ENCODE measurements at places on chromosomes 5 and 9. TPM values are rescaled to one million over a fixed set of nuclear protein-coding genes. Genes with fewer than 3 reads are reported as not detected.
A peak's percentile ranks its signal among the peaks of the same experiment; 100 is the strongest.

DNA sequence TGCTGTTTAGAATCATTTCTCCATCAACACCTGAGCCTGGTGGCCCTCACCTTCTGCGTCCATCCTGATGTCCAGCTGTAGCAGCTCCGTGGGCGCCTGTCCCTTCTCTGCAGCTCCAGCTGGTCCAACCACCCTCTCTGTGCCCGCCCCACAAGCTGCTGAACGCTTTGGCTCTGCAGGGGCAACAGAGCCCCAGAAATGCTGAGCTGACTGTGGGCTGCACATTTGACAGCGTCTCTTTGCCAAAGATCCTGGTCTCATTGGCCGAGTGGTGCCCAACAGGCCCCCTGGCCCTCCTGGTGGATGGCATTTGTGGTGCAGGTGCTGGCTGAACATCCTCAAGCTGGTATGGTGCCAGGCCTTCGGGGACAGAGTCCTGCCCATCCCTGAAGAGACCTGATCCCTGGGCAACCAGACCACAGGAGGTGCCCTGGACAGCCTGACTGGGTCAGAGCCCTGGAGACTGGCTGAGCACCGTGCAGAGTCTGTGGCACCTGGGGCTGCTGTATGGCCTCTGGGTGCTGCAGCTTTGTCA lies 25.3 kb upstream of the CEP72 start:
- no peak for DNase-seq

DNA sequence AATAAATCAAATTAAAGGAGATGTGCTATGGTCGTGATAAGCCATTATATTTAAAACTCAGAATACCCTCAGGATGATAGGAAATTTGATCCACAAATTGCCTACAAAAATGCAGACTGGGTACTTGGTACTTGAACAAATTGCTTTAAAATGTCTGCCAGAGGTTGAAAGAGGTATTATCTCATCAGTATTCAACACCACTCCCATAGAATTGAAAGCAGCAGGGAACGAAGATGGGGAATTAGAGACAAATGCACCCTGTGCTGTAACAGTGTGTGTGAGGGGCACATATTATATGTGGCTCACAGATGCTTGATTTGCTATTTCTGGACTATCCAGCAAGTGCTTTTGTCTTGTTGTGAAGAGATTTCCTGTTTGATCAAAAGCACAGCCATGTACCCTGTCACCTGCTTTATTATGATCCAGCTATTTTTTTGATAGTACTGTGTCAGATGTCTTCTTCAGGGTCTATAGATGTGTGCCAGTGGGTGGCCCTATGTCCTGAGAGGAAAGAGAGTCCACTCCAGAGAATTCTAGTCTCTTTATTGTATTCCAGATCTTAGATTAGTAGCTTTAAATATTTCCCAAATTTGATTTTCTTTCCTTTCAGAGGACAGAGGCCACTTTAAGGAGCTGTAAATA lies 120.1 kb downstream of the XRCC4 start:
- no peak for DNase-seq

GRCh38 chr9:75181750-75182149 lies 93.4 kb downstream of the OSTF1 start:
- no peak for DNase-seq

- DNase-seq, result no peak
These were observed 39.8 kb downstream of the CYSTM1 start for GRCh38 chr5:140214831-140215230.

GRCh38 chr9:115413304-115413703 lies 295.3 kb upstream of the TNC start:
- no peak for DNase-seq

- no peak for DNase-seq
These were observed 96.6 kb upstream of the CKMT2 start for GRCh38 chr5:81136557-81136956.

GRCh38 chr5:56012281-56012963 lies 17.7 kb upstream of the IL6ST start:
- DNase-seq, result peak; percentile 62

- DNase-seq, result no peak
These were observed 541.1 kb downstream of the DNAH5 start for GRCh38 chr5:13403351-13403750.

GRCh38 chr9:99400184-99400731 lies 178.2 kb downstream of the SEC61B start:
- DNase-seq, result no peak

GRCh38 chr5:180139731-180140055 lies 68.1 kb upstream of the RNF130 start:
- DNase-seq, result no peak

GRCh38 chr9:21994556-21995005 lies at the start of gene CDKN2B-AS1:
CDKN2B-AS1 (plus strand) TSS chr9:21994791.
- DNase-seq, result peak; percentile 26

GRCh38 chr9:68951879-68952659 lies 61.8 kb downstream of the PRKACG start:
- no peak for DNase-seq

- no peak for DNase-seq
These were observed 23.0 kb downstream of the FBLL1 start for GRCh38 chr5:168552146-168552545.

GRCh38 chr9:38137342-38137741 lies 68.3 kb upstream of the SHB start:
- DNase-seq, result no peak

GRCh38 chr5:14136228-14136627 lies 6.9 kb upstream of the TRIO start:
- no peak for DNase-seq

GRCh38 chr5:19179571-19179970 lies 808.4 kb downstream of the CDH18 start:
- no peak for DNase-seq

DNA sequence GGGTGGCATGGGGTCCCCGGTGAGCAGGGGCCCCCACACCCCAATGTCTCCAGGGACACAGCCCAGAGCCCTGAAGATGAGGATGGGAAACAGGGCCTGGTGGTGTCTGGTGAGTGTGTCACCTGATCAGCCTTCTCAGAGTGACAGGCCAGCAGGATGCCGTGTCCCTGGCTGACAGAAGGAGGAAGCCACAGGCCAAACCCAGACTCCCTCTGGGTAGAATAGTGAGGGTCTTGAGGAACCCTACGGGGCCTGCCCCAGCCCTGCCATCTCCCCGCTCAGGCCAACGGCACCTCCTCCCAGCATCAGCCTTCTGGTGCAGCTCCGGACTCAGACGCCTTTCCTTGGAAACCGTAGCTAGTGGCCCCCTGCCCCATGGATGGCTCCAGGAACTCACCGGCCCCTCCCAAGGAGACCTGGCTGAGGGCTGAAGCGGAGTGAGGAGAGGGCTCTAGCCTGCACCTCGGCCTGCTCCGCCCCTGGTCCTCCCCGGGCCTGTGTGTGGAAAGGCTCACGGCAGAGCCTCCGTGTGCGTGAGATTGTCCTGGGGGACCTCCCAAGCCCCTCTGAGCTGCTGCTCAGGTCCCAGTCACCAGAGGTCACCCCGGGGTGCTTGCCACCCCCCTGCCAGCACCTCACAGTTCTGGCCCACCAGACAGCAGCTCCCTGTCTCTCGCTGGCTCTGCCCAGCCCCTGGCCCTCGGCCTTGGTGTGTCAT lies 6.0 kb downstream of the RALGDS start:
- DNase-seq, result peak; percentile 52

- no peak for DNase-seq
These were observed 1509.7 kb upstream of the WWC1 start for GRCh38 chr5:166781737-166782136.

DNA sequence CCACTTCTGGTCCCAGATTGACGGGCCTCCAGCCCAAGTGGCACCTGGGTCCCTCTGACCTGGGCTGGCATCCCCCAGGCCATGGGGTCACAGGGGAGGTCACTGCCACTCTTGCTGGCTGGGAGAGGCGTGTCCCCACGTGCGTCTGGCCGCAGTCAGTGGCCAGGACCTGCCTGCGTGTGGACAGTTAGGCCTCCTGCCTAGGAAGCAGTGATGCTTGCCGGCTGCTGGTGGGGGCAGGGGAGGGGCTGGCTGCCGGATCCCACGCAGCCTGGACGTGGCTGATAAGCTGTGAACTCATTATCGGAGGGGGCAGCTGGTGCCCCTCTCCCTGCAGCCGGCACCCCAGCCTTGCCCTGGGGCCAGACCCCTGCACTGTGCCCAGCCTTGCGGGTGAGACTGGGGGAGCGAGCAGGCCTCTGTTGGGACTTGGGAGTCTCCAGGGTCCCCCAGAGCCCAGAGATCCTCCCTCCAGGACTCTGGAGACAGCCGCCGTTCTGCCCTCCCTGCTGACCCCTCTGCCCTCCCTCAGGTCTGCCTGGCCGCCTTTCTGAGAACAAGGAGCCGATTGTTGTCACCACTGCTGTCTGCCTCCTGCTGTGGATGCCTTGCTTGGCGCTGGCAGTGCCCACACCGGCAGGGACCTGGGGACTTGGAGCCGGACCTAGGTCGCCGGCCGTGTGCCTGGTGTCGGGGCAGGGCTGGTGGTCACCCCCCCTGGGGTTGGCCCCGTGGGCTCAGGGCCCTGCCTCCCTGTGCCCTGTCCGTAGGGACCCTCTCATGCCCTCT lies 12.3 kb downstream of the RXRA start:
- DNase-seq, result no peak

- no peak for DNase-seq
These were observed 441.6 kb upstream of the KLF4 start for GRCh38 chr9:107931071-107931715.

DNA sequence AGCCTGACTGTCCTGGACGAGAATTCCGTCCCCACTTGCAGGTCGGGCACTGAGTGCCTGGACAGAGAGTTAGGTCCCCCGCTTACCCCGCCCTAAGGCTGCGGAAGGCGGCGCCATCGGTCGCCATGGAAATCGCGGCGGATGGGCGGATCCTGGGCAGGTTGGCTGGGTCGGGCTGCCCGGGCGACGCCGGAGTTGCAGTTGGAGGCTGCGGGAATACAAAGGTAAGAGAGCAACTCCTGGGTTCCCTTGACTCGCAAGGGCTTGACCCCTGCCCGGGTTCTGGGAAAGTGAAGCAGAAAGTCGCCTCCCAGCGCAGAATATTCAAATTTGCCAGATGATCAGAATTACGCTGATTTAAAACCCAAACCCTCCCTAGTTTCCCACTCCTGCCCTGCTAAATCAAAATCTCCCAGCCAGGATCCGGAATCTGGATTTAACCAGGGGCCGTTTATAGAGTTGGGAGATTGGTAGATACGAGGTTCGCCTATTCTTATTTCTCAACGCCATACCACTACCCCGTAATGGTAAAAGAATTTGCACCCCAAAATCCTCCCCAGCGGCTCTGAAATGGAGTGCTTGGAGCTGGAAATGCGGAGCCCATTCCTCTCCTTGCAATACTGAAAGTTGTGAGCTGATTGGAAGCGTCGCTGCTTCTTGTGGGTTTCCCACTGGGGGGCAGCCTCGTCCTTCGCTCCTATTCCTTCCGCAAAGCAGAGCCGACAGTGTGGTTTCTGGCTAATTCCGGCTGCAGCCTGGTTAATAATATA lies 156.4 kb upstream of the RASEF start:
- peak; percentile 5 for DNase-seq

DNA sequence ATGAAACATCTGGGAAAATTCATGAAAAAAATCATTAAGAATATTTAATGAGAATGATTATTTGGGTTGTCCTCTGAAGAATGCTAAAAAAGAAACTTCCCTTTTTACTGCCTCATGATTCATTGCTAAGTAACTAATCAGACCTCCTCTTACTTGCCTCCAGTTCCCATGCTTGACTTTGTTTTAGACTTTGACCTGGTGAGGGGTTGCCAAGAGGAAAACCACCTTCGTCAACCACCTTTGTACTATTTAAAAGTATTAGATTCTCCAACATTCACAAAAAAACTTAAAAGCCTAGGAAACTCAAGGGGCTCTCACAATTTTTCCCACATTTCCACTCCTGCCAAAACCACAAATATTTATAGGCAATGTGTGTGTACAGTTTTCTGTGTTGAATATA lies 115.2 kb upstream of the ST8SIA4 start:
- DNase-seq, result no peak

DNA sequence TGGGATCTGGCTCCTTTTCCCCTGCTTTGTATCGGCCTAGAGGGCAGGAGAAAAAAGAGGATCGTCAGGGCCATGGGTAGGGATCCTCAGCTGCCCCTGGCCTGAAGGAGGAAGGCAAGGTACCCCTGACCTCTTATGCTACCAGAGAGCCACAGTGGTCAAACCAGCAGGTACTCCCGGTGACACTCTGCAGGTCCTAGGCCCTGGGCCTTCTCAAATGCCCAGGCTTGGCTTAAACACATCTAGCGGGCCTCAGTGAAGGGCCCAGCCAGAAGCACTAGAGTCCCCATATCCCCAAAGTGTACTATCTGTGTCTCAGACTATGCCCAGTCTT lies 3.5 kb downstream of the IRF1 start:
- no peak for DNase-seq

- no peak for DNase-seq
These were observed 98.8 kb upstream of the EFNA5 start for GRCh38 chr5:107769519-107769918.

GRCh38 chr9:94868464-94868863 lies 142.0 kb downstream of the AOPEP start:
- no peak for DNase-seq

GRCh38 chr9:73743826-73744225 lies 592.2 kb downstream of the ANXA1 start:
- no peak for DNase-seq

DNA sequence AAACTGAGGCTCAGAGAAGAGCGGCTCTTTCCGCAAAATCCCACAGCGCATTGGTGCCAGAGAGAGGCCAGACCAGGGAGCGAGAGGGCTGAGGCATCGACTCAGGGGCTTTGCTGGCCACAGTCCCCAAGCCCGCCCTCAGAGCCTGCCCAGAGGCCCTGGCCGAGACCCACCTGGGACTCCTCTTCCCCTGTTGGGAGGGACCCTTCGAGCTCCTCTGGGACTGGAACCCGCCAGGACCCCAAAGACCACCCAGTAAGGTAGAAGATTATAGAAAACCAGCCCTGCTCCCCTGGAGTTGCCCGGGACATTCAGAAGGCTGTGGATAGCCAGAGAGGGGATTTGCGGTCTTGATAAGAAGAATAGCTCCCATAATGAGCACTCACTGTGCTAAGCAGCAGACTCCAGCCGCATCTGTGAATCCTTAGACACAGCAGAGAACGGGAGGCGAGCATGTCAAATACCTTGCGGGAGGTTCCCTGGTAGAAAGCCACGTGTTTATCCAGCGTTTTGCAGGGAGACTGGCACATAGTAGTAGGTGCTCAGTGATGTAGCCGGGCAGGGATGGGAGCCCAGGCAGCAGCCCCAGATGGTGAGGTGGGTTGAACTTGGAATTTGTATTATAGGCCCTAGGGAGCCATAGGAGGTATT lies 651 bp upstream of the AK1 start:
- DNase-seq, result no peak

DNA sequence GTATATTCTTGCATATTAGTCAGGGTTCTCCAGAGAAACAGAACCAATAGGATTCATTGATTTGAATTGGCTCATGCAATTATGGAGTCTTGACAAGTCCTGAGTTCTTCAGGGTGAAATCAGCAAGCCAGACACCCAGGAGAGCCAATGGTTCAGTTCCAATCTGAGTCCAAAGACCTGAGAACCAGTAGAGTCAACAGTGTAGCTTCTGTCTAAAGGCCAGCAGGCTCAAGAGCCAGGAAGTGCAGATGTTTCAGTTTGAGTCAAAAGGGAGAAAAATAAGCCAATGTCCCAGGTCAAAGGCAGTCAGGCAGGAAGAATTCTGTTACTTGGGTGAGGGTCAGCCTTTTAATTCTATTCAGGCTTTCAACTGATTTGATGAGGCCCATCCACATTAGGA lies 37.8 kb upstream of the ANKRD34B start:
- DNase-seq, result no peak

The VPS13A gene
- 53.1 TPM for total RNA-seq

The LCN15 gene
- not detected for total RNA-seq

The SPATA31A3 gene
- not detected for total RNA-seq

The FRRS1L gene
- not detected for total RNA-seq

The CMBL gene
- total RNA-seq, result 0.59 TPM

The INSL6 gene
- total RNA-seq, result not detected

The CTSL gene
- total RNA-seq, result 1.2 TPM

The ANKRD31 gene
- total RNA-seq, result 0.52 TPM

The NIPAL4 gene
- total RNA-seq, result 1.1 TPM

The SVEP1 gene
- total RNA-seq, result 0.12 TPM

The CCDC183 gene
- 2.3 TPM for total RNA-seq

Data from CD4-positive, CD25-positive, alpha-beta regulatory T cell (primary cell).